ENCODE measurements at places on chromosomes 2 and 18. TPM values are rescaled to one million over a fixed set of nuclear protein-coding genes. Genes with fewer than 3 reads are reported as not detected.

Gene SYT4
- 1.0 TPM for polyA plus RNA-seq

Gene LOXHD1
- 0.57 TPM for polyA plus RNA-seq

GRCh38 chr2:182542501-182543258 lies 115.8 kb upstream of the PDE1A start:
- no peak for DNase-seq

Gene PSMG2
- 85.6 TPM for polyA plus RNA-seq

DNA sequence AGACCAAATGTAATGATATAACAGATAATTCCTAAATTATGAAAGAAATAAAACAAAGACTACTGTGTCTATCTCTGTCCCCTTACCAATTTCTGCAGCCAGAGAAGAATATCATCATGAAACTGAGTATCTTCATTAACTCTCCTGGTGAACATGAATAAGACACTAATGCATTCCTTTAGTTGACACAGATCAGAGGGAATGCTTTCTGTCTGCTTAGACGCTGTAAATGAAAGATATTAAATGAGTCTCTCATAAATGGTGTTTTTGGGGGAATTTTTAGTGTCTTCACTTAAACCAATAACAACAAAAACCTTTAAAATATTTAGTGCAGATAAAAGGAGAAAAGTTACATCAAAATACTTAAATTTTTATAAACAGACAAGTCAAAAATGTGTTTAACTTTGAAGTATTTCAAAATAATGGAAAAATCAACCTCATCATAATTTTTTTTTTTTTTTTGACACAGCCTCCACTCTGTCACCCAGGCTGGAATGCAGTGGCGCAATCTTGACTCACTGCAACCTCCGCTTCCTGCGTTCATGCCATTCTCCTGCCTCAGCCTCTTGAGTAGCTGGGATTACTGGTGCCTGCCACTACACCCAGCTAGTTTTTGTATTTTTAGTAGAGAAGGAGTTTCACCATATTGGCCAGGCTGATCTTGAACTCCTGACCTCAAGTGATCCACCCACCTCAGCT lies 16.0 kb downstream of the EPG5 start:
- DNase-seq, result no peak

Gene MEP1B
- polyA plus RNA-seq, result 0.17 TPM

GRCh38 chr2:100195942-100196341 lies 53.6 kb upstream of the AFF3 start:
- DNase-seq, result no peak

DNA sequence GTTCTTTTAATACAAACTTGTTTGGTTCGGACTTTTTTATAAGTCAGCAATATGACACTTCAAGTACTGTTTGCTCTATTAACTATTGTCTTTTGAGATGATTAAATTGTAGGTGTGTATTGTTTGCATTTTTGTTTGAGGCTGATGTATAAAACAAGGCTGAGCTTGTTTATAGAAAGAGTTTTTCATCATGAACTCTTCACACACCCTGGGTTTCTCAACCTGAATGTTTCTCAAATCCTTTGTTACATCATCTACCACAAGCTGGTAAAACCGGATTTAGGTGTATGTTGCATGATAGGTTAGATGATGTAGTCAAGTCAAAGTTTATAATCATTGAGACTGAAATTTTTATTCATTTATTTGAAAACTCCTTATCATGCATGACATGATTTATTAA lies 335.2 kb upstream of the LRATD1 start:
- DNase-seq, result no peak

Gene CFAP221
- 26.3 TPM for polyA plus RNA-seq

Gene SCLY
- polyA plus RNA-seq, result 30.0 TPM

- no peak for DNase-seq
Observed at GRCh38 chr18:54702686-54703085, 111.6 kb downstream of the DYNAP start.

DNA sequence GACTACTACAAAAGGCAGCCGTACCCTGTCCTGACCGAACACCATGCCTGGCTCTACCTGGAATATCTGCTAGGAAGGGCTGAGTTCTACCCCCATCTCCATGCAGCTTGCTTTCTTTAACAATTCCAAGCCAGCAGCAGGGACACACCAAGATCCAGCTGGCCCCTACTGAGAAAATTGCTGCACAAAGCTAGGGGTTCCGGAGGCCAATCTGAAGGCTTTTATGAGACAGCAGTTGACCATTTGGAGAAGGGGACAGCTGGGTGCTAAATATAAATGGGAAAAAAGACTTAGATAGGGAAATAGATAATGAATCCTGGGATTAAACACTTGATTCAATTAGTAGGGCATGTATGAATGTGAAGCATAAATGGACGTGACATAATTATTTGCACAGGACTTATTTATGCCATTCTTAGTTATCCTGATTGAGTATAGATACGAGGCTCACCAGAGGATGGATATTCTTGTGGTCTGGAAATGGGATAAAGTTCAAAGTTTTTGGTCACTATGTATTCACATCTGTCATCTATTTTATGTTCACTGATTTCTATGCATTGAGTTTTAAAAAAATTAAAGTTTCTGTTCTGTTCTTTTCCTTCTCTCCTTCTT lies 204.0 kb downstream of the ZNF521 start:
- no peak for DNase-seq

GRCh38 chr2:181356526-181357130 lies 100.6 kb upstream of the ITGA4 start:
- no peak for DNase-seq

DNA sequence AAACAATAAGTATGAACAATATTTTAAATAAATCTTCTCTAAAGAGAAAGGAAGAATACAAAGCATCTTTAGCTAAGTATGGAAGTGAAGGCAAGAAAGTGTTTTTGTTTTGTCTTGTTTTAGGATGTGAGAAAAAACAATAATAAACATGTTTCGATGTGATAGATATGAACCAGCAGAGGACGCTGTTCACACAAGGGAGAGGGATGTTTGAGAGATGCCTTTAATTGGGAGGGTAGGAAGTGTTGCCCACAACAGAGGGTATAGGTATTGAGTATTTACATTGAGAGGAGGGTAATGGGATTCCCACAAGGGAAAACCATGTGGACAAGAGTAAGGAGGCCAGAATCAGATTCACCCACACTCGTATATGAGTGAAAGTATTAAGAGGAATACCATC lies 55.1 kb downstream of the CDH19 start:
- no peak for DNase-seq

DNA sequence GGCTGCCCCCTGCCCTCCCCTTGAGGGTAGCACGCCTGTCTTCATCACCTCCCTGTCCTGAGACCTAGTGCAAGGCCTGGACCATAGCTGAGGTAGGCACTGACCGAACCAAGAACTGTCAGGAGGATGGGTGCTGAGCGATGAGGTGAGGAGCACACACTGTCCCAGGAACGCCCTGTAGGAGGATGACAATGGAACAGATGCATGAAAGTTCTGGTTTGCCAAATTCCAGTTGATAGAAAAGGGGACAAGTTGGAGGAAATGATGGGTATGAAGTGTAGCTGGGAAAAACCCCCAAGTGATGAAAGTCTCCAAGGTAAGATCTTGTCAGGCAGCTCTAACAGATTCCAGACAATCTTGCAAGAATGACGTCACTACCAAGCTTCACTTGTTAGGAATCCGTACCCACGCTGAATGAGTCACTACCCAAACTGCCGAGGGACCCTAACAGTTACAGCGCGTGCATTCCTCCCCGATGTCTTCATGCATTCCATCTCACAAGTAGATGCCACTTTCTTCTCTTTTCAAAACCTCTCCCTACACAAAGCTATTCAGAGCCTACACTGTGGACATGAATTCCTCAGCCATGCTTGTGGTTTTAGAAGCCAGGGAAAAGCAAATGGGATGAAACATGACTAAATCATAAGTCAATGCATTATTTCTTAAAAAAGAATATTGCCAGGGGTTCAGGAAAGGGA lies 27.6 kb downstream of the MRPL33 start:
- DNase-seq, result no peak

Gene PDE1A
- polyA plus RNA-seq, result 16.0 TPM

Gene METTL21A
- 32.7 TPM for polyA plus RNA-seq

DNA sequence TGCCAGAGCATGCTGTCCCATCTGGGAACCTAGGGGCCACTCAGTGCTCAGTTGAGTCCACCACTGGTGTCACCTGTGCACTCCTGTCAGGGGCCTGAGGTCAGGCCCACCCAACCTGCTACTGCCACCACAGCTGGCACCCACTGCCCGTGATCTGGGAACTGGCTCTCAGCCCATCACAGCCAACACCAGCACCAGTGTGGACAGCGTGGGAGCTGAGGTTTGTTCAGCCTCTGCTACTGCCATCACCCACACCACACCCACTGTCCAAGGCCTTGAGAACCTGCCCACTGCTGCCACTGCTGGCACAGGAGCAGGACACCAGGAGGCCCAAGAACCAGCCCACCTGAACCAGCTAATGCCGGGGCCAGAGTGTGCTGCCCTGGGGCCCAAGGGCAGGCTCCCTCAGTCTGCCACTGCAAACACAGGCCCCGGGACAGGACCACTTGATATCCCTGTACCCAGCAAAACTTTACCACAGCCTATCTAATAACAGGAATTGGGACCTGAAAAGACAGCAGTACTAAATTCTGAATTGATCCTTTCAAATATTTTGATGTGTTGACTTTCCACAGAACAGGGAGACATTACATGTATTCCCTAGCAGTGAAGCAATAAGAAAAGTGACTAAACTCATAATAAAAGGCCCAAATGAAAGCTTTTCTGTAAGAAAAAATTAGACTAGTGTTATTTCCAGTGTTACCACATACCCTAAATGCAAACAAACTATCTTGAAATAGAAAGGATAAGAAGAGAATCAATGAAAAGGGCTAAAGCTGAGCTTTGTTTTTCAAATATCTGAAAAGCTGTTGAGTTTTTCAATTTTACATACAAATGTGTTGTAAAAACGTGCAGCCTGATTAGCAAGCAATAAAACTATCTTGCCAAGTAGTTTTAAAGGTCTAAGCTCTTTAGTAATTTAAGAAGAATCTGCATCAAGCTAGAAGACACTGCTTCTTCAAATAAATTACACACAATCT lies 640.7 kb downstream of the METTL4 start:
- DNase-seq, result no peak

- DNase-seq, result no peak
Observed at GRCh38 chr2:1727101-1727771, 17.1 kb downstream of the PXDN start.

- peak; percentile 4 for DNase-seq
Observed at GRCh38 chr18:74013955-74014354, 133.7 kb downstream of the FBXO15 start.

Gene GKN2
- not detected for polyA plus RNA-seq

GRCh38 chr2:214550786-214551185 lies 139.9 kb downstream of the VWC2L start:
- DNase-seq, result no peak

Gene SLC8A1
- 66.4 TPM for polyA plus RNA-seq

GRCh38 chr2:65856928-65857327 lies 424.5 kb upstream of the SPRED2 start:
- no peak for DNase-seq

- no peak for DNase-seq
Observed at GRCh38 chr18:70520867-70521266, 232.0 kb downstream of the SOCS6 start.

- DNase-seq, result no peak
Observed at GRCh38 chr18:74116633-74117554, 30.7 kb downstream of the FBXO15 start.

GRCh38 chr2:28340312-28341202 lies 52.1 kb upstream of the FOSL2 start:
- no peak for DNase-seq

DNA sequence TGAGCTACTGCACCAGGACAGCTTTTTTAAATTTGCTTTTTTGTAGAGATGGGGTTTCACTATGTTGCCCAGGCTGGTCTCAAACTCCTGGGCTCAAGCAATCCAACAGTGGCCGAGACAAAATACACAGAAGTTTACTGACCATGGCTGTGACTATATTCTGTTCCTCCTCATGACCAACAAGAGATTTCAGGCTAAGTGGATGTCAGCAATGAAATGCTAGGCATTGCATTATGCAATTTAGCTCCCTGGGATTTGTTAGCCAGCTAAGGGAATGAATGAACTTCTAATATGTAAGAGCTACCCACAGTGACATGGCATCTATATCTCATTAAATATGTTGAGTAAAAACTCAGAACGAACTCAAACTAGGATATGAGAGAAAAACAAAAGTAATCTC lies 81.9 kb upstream of the MBOAT2 start:
- no peak for DNase-seq

- no peak for DNase-seq
Observed at GRCh38 chr18:35110059-35110458, 68.8 kb downstream of the MAPRE2 start.

GRCh38 chr2:218761795-218762194 lies 20.2 kb upstream of the CYP27A1 start:
- DNase-seq, result no peak

DNA sequence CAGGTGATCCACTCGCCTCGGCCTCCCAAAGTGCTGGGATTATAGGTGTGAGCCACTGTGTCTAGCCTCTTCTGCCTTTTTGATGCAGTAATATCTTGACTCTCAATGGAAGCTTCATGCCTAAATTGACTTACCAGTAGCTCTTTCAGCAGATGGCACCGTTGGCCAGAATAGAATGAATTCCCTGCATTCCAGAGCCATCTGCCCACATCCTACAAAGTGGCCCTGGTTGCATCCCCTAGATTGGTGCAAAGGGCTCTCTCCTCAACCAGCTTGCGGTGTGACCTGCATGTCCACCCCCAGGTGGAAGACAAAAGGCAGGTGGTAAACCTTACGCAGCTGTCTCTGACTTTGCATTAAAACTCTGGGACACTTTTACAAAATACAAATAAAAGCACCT lies 4.4 kb upstream of the PARD6G start:
- no peak for DNase-seq

- DNase-seq, result no peak
Observed at GRCh38 chr18:72456802-72457201, 87.3 kb downstream of the CBLN2 start.

DNA sequence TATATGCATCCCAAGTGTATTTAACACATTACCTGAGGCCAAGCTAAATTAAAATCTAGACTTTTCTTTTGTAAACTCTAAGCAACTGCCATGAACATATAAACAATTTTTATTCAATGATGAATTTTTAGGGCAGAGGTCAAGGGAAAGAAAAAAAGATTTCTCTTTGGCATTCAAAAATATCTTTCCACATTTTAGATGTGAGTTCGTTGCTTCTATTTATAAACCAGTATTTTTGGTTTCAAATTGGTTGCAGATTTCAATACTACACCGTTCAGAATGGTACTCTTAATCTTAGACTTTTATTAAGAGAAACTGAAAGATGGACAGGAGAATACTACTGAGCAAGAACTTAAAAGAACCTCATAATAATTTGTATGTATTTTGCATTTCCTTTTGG lies 293.6 kb upstream of the CCDC68 start:
- DNase-seq, result no peak

GRCh38 chr2:113167115-113167932 lies 6.4 kb upstream of the PSD4 start:
- no peak for DNase-seq

Data from left renal pelvis (tissue), 4 donors.